Activated CD4-positive, alpha-beta T cell treated with anti-CD3 and anti-CD28 coated beads for 24 hours (primary cell): ENCODE measurements at places on chromosomes 1 and 21.

GRCh38 chr1:83934550-83934949 is 64.4 kb downstream of the TTLL7 start:
- DNase-seq: no peak

DNA sequence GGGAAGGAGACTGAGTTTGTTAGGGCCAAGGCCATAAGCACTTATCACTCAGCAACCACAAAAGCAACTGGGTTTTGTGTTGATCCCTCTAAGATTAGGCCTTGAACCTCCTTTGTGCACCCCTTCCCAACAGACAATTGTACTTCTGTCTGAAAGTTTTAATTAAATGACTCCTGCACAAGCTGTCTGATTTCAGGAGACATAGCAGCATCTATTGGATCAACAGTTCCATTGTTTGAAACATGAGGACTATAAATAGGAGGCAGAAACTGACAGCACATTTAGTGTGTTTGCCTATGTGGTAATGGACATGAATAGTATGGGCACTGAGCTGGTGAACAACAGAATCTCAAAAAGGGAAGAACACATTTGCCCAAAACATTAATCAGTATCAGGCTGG is 167.3 kb upstream of the KCNJ6 start:
- DNase-seq: no peak

DNA sequence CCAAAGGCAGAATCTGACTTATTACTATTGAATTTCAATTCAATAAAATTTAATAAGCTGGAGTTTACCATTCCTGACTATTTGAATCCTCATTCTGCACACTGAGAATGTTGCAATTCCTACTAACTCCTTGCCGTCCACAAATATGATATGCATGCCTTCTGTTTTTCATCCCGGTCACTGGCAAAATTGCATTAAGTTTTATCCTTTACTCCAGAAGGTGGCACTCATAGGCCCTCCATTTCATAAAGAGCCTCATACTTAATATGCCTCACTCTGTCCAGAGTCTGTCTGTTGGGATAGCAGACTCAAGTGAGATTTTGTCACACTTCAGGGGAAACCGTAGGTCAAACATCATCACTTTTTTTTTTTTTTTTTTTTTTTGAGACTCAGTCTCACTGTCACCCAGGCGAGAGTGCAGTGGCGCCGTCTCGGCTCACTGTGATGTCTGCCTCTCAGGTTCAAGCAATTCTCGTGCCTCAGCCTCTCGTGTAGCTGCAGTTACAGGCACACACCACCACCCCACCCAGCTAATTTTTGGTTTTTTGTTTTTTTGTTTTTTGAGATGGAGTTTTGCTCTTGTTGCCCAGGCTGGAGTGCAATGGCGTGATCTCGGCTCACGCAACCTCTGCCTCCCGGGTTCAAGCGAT is 27.3 kb downstream of the F11R start:
- DNase-seq: no peak

DNA sequence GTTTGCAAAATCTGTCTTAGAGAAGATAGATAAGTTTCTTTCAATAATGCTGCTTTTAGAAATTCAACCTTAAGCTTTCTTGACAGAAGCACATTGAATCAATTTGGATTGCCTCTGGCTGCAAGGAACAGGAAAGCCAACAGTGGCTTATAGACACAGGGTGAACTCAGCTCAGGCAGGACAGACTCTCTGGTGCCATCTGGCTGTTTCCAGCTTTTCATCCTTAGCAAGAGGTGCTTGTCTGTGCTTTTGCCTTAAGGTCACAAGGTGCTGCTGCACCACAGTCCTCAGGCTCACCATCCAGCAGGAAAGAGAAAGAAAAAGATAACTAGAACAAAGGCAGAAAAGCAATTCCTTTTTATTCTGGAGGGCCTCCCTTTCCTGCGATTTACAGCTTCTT is 93.7 kb upstream of the ETS2 start:
- no peak for DNase-seq

DNA sequence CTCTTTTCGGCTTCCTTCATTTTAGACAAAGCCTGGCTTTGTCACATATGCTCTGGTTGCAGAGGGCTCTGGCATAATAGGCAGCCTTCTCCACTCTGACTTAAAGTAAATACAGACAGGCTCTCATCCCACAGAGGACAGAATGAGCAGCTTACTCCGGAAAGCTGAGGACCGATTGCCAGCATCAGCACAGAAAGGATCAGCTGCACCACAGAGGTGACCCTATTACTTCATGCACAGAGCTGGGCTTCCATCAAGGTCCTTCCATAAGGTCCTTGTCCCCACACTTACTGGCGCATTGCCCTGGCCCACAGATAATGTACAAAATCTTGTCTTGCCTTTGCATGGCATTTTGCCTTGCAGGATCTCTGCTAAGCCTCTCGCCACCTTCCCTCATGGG is 67.6 kb downstream of the SEC16B start:
- no peak for DNase-seq

DNA sequence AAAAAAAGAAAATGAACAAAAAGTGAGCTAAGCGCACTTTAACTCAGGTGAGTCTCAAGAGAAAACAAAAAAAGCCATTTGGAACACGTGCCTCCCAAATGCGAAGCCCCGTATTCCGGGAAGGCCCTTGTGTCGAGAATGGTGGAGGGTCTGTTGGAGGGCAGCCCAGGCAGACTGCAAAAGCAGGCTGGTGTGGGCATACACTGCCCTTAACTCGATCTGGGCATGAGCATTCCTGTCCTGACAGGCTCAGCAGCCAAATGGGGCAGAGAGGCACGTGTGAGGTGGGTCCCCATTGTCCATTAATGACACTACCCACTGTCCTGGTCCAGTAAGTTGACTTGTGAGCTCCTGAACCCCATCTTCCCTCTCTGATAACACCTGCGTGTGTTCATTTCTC is 57.7 kb downstream of the EVA1C start:
- DNase-seq: no peak

- no peak for DNase-seq
Measured at GRCh38 chr1:109886827-109887226, 23.8 kb upstream of the CSF1 start.

GRCh38 chr1:50975436-50975835 is 5.4 kb downstream of the CDKN2C start:
- DNase-seq: no peak

- no peak for DNase-seq
Measured at GRCh38 chr1:154408174-154408777, 3.1 kb downstream of the IL6R start.

GRCh38 chr1:15808955-15809354 is 1.5 kb upstream of the UQCRHL start:
- DNase-seq: no peak
